ENCODE measurements at places on chromosomes 6 and 20.

DNA sequence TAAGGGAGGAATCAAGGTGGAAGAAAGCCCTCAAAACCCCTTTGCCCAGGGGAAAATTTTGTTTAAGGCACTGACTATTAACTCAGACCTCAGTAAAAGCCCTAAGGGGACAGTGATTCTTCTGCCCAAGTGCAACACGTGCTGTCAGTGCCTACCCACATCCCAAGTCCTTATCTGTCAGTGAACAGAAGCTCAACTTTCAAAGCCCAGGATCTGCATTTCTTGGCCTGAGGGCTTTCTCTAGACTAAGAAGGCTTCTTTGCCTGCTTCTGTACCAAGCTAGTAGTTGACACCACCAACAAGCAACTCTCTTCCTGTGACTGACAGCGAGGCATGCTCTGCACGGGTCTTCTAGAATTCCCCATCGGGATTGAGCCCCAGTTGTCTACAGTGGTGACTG, 416.0 kb upstream of the SPTLC3 start:
- no peak for DNase-seq

GRCh38 chr6:34236443-34237315, at the start of gene HMGA1:
HMGA1 (plus strand) TSS chr6:34236873; CDS start chr6:34240781, 3,908 bp downstream.
- peak; percentile 94 for DNase-seq

- DNase-seq: no peak
Observed at GRCh38 chr20:54256202-54256601, 48.3 kb downstream of the PFDN4 start.

DNA sequence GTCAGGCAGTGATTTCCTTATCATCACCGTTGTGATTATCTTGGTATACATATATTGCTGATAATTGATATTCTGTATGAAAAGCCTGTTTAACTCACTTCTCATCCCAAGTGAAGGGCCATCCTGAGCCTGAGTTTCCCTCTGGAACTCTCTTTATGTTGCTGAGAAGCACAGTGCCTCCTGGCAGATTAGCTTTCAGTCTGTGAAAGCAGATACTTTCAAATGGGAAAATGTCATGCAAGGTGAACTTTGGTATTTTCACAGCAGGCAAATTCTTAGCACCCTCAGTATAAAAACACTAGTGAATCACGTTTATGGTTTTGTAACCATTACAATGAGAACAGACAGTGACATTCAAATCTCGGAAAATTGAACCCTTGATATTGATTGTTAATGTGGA, 151.6 kb downstream of the PRIM2 start:
- DNase-seq: no peak

DNA sequence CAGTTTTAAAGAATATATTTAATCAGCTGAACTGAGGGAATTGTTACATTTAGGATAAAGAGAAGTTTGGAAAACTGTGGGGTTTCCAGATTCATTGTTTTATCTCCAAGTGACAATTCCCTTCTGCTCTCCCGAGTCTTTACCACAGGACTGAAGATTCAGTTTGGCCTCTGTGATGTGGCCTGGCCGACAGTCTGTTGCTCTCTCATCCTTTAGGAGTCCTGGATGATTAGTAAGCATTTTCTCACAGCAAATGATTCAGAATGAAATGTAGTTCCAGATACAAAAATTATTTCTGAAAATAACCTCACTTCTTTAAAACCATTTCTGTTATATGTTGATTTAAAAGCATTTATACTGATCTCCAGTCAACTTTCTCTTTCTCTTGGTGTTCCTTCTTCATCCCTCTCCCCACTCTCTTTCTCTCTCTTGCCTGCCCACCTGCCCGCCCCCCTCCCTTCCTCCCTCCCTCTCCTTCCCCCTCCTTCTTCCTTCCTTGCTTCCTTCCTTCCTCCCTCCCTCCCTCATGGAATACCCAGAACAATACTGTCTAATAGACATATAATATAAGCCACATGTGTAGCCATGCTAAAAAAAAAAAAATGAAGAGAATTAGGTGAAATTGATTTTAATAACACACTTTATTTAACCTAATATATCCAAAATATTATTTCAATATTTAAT, 254.9 kb downstream of the PRL start:
- DNase-seq: no peak

DNA sequence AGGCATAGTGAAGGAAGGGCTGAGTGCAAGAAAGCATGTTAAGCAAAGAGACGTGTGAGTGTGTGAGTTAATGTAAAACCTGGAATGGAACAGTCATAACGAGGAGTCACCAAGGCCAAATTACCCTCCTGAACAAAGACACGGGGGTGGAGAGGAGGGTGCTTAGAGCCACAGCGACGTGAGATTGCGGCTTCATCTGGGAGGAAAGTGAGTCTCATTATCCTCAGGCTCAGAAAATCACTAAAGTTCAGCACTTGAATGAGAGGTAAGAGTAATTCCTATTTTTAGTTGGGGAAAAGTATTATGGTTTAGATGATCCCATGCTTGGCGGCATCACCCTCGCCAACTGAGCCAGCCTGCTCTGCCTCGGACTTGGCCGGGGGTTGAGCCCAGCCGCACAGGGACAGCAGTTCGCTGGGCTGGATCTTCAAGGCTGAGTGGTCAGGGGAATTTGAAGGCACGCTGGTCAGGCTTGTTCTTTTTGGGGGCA, 136.6 kb downstream of the DTNBP1 start:
- DNase-seq: peak; percentile 40

GRCh38 chr20:49624317-49624716, 56.4 kb upstream of the PTGIS start:
- no peak for DNase-seq

DNA sequence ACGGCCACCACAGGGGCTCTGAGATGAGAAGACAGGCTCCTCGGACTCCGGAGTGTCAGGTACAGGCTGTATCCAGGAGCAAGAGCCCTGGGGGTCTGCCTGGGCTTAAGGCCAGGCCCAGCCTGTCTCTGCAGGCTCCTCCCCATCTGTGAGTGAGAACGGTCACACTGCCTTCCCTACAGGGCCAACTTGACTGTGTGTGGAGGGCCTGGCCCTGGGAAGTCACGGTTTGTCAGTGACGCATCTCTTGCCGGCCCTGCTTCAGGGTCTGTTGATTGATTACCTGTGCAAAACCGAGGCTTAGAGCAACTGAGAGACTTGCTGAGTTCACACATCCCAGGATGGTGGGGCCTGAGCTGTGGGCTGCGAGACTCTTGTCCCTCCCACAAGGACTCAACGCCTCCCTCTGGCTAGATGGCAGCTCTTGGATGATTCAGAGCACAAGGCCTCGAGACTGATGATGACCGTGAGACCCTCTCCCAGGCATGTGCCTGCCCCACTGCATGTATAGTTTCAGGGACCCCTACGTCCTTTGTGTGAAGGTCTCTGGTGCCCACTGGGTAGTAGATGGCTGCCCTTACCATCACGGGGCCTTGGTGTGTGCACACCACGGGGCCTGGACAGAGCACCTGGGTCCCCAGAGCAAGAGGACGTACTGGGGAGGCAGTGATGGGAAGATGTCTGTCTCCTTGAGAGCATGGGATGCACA, 5.9 kb downstream of the RBM38 start:
- peak; percentile 73 for DNase-seq

DNA sequence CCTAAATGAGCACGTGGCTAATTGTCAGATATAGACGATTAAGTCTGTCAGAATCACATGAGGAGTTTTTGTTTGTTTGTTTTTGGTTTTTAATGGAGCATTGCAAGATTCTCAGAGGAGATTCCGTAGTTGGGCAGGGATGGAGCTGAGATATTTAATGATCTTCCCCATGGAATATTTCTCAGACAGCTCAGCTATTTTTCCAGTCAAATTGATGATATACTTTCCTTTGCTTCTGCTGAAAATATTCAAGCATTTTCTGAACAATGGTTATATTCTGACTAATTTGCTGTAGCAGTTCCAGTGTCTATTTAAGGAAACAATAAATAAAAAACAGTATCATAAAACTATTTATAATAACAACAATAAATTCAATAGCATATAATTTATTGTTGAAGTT, 348.4 kb downstream of the KIF16B start:
- DNase-seq: no peak

- peak; percentile 89 for DNase-seq
Observed at GRCh38 chr6:26550250-26550993, 12.3 kb downstream of the HMGN4 start.

DNA sequence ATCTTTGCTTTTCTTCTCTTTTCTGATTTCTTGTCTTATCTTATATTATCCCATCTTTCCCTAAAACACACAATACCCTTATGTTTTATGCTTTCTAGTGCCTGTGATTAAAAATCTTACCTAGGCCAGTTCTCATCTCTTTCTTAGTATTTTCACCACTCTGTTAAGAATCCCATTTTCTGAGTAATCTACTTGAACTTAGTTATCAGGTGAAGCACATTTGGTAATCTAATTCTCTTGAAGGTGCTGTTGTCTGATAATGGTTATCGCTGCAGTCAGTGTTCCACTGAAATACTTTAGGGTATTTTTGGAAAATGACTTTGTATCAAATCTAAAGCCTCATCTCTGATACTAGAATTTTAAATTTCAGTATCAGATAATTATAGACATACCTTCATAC, 192.5 kb upstream of the MAN1A1 start:
- no peak for DNase-seq

DNA sequence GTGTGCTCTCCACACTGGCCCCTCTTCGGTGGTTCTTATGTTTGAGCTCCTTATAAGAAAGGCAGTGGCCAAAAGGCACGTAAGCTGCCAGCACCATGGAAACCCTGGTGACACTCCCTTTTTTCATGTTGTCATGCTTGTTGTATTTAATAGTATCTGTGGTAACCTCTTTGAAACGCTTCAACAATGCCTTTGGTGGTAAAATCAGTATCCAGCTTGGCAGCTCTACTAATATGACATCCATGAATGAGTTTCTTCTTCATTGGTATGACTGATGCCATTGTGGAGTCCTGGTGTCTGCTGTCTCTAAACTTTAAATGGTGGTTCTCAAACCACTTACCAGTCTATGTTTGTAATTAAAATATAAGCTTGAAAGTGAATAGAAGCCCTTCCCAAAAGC, 10.7 kb upstream of the MYLK2 start:
- no peak for DNase-seq

- DNase-seq: no peak
Observed at GRCh38 chr6:160439751-160440150, 91.6 kb downstream of the SLC22A3 start.

DNA sequence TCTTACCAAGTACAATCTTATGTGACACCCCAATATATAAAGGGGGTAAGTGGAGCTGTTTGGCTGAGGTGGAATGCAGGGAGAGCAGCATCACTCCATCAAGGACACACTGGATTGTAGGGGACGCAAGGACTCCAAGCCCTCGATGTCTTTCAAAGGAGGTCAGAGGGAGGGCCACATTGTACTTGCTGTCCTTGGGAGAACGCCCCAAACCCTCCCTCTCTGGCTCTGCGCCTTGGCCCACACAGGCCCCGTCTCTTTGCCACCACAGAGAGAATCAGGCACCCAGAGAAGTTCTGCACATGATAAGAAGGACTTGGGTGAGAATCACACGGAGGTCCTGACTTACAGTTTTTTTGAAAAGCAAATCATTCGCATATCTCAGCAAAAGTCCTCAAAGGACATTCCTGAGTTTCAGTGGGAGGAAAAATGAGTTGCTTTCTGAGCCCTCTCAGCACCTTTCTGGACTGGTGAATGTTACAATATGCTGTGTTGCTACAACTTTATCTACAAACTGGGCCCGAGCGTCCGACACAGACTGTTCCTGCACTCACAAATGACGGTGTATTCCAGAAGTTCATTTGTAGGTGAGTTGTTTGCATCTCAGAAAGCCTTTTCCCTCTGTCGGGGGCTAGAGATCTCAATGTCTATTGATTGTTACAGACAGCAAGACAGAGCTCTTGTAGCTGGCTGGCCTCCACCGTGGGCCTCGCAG, 92.5 kb upstream of the AKAP12 start:
- no peak for DNase-seq

DNA sequence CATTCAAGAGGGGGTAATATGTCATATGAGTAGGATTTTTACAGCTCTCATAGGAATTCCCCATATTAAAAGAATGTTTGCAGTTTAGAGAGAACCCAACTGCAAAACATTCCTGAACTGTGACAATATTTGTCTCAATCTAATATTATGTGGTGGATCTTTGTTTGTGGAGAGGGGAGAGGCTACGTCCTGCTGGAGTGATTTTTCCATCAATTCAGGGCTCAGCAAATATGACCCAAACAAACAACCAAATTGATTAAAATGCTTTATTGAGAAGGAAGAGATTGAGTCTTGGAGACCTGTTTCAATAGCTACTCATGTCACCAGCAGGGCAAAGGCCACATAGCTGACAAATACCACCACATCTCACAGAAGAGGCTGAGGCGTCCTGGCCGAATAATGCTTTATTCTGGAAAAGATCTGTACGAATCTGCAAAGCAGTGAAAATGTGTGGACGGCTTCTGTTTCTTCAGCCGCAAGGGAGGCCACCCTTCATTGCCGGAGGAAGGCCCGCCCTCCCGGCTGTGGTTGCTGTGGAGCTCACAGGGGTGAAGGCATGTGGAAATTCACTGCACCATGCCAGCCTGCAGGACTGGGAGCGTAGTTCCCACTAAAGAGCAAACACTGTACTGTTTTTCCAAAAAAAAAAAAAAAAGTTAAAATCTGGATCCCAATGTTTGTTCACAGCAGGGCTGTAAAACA, 89.7 kb upstream of the QKI start:
- DNase-seq: no peak

DNA sequence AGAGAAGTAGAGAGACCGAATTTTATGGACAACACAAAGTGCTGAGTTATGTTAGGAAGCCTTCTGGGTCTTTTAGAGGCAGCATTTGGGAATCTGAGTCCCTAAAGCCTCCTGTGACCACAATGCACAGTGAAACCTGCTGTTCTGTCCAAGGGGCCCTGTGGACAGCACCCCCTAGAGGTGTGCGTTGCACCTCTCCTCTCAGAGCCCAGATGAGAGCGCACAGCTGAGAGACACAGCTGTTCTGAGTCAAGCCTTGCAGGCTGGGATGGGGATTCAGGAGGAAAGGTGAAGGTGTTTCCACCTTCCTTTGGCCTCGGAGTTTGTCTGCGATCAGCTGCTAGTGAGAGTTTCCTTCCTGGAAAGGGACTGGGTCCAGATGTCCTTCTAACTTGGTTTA, 13.0 kb downstream of the PCK1 start:
- DNase-seq: no peak

DNA sequence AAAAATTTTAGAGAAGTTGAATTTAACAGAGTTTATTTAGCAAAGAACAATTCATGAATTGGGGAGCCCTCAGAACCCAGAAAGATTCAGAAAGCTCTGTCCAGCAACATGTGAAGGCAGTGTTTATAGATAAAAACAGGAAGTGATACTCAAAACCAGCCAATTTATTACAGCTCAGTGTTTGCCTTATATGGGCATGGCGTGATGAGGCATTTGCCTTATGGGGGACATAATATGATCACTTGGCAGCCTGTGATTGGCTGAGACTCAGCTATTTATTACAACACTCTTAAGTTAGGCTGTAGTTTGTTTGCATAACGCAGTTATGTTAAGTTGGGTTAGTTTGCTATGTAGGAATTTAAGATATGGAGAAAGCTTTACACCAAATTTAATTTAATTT, 11.5 kb downstream of the HLA-DPA1 start:
- no peak for DNase-seq

GRCh38 chr6:2030682-2031244, 214.6 kb downstream of the GMDS start:
- no peak for DNase-seq

All from activated CD8-positive, alpha-beta memory T cell treated with anti-CD3 and anti-CD28 coated beads for 24 hours (primary cell).